NCI-H510A (cell line): ENCODE measurements at places on chromosomes 6 and 20.

- DNase-seq: no peak
These were observed 62.4 kb downstream of the CTNNBL1 start for GRCh38 chr20:37756234-37756633.

GRCh38 chr20:49989234-49990065 lies 6.7 kb downstream of the SNAI1 start:
- DNase-seq: no peak

DNA sequence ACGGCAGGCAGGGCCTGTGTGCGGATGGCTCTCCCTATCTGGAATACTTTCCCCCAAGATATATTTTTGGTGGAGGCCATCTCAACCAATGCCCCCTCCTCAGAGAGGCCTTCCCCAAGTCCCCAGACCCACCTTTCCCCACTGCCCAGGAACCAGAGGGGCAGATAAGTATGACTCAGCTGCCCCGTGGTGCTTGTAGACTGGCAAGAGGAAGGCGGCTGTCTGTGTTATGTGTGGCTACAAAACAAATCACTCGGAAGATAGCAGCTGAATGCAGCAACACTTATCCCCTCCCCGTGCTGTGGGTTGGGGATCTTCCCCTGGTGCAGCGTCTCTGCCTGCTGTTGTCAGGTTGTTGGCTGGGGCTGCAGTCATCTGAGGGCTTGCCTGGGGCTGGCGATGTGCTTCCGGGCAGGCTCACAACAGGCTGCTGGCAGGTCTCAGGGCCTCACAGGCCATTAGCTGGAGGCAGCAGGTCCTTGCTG lies 7.1 kb downstream of the NPEPL1 start:
- no peak for DNase-seq

DNA sequence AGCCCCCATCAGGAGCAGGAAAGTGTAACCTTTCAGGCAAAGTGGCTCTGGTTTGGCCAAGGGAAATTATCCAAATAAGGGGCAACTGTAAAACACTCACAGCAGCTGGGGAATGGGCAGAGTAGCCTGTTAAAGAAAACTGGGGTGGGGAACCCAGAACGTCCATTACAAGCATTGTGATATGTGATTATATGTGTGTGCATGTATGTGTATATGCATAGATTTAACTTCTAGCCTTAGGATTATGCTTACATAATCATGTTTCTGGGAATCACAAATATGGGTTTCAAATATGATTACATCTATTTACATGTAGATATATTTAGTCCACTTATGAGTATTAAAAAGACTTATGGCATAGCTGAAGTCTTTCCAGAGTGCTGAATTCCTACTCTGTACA lies 278.1 kb upstream of the JAG1 start:
- DNase-seq: no peak

GRCh38 chr6:10248378-10248843 lies 166.5 kb downstream of the TFAP2A start:
- no peak for DNase-seq

GRCh38 chr6:144411531-144412165 lies 126.5 kb downstream of the UTRN start:
- no peak for DNase-seq

GRCh38 chr6:72746276-72746675 lies 124.4 kb downstream of the KCNQ5 start:
- DNase-seq: no peak

DNA sequence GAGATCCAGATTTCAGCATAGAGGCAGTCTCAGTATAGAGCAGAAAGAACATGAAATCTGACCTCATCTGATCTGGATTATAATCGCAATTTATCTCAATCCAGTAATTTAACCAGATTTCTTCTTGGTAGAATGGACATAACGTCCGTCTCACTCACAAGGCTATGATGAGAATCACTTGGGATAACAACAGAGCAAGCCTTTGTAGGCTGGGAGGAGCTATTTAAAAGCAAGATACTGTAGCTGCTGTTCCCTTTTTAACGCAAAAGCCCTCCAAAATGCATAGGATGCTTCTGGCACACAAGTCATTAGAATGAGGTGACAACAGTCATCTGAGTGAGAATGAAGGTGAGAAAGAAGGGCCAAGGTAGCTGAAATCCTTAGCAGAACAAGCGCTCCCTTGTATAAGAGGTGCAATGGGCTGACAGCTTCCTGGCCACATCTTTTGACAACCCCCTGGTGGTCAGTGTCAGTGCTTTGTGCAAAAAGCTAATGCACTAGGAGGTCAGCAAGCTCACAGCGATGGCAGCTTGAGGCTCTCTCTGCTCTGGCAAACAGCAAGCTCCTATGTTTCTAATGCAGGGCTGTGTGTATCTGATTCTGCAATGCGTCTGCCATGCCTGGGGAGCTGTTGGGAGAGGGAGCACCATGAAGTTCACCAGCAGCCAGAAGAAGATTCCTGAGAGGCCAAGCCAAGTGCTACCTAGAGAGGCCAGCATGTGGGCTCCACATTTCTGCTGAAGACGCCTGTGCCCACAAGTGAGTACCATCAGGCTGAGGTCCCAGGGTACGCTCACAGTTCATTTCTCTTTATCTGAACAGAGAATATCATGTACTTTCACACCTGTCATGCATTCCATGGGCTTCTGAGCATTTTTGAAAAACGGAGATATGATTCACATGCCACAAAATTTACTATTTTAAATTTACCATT lies 16.2 kb downstream of the METTL24 start:
- no peak for DNase-seq

DNA sequence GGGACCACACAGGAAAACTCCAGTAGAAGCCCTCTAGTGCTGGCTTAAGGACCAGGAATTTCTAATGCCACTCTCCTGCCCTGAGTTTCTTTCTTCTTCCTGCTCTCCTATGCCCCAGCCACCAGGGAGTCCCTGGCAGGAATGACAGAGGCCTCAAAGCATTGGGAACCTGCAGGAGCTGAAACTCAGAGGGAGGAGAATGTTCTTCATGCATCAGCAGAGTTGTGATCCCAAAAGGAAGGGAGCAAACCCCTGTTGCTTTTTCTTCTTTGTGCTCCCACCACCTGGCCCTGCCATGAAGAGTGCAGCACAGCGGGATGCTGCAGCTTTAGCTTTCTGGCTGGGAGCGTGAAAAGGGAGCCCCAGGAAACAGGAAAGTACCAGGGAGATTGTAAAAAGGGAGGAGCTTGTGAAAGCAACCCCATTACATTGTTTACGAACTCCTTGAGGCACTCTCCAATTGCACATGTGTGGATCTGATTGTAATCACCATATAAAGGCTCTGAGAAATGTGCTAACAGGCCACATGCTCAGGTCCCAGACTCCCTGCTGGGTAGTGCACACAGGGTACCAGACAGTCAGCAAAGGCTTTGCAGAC lies 34.7 kb upstream of the FKBP1A start:
- peak; percentile 95 for DNase-seq

DNA sequence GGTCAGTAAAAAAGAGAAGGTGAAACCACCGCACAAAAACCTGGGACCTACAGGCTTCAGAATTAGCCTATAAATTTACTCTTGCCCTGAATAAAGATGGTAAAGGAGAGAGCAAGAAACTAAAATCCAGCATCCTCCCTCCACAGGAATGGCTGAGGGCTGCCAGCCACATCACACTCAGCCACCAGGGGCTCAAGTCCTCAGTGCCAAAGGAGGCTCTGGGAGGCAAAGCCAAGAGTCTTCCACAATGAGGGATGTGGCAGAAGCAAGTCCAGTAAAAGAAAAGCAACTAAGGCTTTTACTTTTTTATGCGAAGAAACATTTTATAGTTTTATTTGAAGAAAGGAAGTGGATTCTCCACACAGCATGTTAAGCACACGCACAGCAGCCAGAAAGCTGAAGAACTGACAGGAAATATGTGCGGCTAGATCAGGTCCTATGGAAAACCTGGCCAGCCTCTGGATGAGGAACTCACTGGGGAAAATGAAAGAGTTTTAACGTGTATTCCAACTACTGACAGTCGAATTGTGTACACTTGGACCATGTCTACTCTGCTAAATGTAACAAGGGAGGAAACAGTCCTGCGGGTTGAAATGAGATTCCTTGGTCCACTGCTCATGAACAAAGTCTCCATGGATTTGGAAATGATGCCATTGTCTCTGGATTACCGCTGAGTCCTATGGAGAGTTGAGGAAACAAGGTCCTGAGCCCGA lies 219.4 kb upstream of the SSTR4 start:
- no peak for DNase-seq

DNA sequence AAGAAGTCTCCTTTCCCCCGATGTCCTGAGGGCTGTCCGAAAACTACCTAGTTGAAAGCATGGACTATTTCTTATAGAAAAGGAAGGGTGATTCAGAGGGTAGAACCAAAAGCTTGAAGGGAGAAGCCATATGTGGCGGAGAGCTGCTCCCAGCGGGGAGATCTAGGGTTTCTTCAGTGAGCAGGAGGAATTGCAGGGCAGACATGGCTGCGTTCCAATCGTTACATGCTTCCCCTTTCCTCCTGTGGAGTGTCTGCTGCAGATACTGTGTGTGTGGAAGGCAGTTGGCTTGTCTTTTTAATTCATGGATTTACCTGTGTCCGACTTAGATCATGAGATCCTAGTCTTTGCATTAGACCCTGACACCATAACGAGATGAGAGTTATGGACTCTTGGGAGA lies 799.5 kb downstream of the QKI start:
- DNase-seq: no peak

- DNase-seq: no peak
These were observed 821 bp downstream of the DHX35 start for GRCh38 chr20:38962928-38963401.

- no peak for DNase-seq
These were observed 44.7 kb downstream of the MBOAT1 start for GRCh38 chr6:20167601-20168000.

GRCh38 chr6:82910395-82910794 lies 155.2 kb downstream of the UBE3D start:
- no peak for DNase-seq

DNA sequence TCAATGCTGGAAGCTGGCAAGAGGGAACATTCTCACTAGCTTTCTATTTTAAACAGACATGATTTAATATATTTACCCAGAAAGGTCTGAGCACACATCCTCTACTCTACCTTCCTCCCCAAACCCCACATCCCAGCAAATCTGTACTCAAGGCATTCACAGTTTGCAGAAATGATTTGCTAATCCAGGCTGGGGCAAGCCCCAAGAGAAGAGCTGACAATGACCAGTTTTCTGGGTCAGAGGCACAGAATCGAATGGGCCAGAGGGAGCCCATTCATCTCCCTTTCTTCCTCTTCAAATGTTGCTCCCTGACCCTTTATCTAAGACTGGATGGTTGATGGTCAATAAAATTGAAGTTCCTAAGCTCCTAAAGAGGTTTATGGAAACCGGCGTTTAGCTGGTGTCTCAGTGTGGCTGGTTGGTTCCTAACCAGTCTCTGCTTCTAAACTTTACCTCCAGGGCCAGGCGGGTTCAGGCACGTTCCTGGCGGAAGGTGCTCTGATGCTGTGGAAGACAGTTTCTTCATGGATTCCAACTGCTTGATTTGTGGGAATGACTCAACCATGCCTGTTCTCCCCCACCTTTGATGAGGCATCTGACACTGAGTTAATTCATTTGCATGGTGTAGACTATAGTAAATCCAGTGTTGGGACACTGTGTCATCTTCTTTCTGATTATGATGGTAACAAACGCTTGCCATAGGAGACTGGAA lies 96.4 kb upstream of the IYD start:
- no peak for DNase-seq

DNA sequence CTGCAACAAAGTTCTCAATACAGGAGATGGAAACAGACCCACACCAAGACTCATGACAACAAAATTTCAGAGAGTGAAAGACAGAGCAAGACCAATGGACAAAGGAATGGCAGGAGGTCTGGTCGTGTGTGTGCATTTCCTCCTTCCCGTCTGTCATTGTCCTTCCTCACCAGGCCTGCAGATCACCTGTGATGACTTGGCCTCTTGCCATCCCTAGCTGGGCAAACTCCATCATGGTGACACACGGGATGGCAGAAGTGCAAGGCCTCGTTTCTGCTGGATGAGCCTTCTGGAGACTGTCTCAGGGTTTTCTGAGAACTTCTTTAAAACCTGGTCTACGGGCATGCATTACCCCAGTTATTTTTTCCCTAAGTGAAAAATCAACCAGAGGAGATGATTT lies 49.2 kb downstream of the RPP21 start:
- DNase-seq: no peak

GRCh38 chr6:156593893-156594292 lies 183.3 kb upstream of the ARID1B start:
- no peak for DNase-seq

- no peak for DNase-seq
These were observed 10.1 kb upstream of the RTF2 start for GRCh38 chr20:56458206-56458821.

GRCh38 chr6:160427312-160428068 lies 79.3 kb downstream of the SLC22A3 start:
- no peak for DNase-seq

DNA sequence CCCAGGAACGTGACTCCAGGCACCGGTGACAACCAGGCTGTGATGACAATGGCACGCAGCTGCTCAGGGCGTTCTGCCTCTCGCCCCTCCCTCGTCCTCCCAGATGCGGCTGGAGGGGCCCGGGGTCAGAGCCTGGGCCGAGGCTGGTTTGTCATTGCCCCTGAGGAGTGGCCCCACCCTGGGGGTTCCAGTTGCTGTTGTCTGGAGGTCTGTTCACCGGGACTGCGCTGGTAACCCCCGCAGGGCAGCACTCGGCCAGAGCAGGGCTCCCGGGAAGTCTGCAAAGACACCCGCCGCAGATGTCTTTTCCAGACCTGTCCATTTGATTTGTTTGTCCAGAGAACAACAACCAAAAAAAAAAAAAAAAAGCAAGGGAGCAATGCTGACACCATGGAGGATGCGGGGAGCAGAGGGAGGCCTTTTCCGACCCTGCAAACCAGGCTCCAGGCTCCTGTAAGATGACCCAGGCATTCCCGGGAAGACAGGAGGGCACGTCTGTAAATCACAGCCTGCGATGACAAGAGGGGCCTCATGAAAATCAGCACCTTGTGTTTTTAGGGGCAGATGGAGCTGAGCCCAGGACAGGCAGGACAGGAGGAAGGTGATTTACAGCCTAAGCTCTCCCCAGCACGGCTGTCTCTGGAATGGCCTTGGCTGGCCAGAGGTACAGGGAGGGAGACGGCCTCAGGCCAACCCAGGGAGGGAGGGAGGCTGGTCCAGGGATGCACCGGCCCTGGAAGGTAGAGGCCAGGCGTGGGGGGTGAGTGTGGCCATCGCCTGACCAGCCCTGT lies 189.3 kb downstream of the ERMARD start:
- no peak for DNase-seq

GRCh38 chr6:25263657-25264056 lies 15.5 kb upstream of the CARMIL1 start:
- no peak for DNase-seq

DNA sequence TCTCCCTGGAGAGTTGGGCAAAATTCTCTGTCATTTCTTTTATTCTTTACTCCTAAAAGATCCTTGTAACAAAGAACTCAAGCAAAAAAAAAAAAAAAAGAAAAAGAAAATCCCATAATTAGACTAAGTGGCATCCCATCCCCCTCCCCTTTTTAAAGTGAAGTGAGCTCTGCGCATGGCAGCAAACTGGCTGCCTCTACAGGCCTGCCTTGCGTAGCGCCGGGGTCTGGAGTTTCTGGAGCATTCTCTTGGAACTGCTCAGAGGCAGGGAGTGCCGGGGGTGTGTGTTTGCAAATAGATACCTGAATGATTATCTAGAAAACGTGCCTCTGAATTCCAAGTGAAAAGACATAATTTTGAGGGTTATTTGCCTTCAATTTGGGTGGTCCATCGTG lies 48.1 kb downstream of the FOXC1 start:
- no peak for DNase-seq

- peak; percentile 50 for DNase-seq
These were observed 94.3 kb downstream of the JPH2 start for GRCh38 chr20:44092551-44093248.

- no peak for DNase-seq
These were observed 106.7 kb downstream of the ADGRB3 start for GRCh38 chr6:68741501-68742386.

- DNase-seq: peak; percentile 84
These were observed 475.6 kb upstream of the CHD6 start for GRCh38 chr20:42093542-42094440.
